ENCODE measurements at places on chromosomes 6 and 20. TPM values are rescaled to one million over a fixed set of nuclear protein-coding genes. Genes with fewer than 3 reads are reported as not detected.

Gene MYLK2
- 1.2 TPM for total RNA-seq

Gene LBP
- not detected for total RNA-seq

Gene CLPSL1
- total RNA-seq: not detected

Gene PTCHD4
- 19.2 TPM for total RNA-seq

Gene TMEM244
- total RNA-seq: 1.2 TPM

Gene LGSN
- total RNA-seq: 0.25 TPM

Gene MEI4
- 0.25 TPM for total RNA-seq

Gene PLTP
- total RNA-seq: 18.2 TPM

Gene SPTLC3
- total RNA-seq: 0.98 TPM

Gene TCF15
- total RNA-seq: 0.49 TPM

Measured in temporal lobe (tissue), 4 donors.